Stimulated activated CD8-positive, alpha-beta memory T cell treated with anti-CD3 and anti-CD28 coated beads, Interleukin-15, amount 100 ng/mL, for 1 hour (primary cell): ENCODE measurements at places on chromosomes 2 and 18.

GRCh38 chr2:231640641-231641111, 48.0 kb downstream of the TEX44 start:
- DNase-seq = no peak

- no peak for DNase-seq
Observed at GRCh38 chr18:61948281-61948741, 55.5 kb upstream of the RNF152 start.

GRCh38 chr2:16055848-16056580, 115.7 kb downstream of the MYCN start:
- DNase-seq = no peak

- no peak for DNase-seq
Observed at GRCh38 chr2:42856891-42857632, 64.7 kb upstream of the HAAO start.

DNA sequence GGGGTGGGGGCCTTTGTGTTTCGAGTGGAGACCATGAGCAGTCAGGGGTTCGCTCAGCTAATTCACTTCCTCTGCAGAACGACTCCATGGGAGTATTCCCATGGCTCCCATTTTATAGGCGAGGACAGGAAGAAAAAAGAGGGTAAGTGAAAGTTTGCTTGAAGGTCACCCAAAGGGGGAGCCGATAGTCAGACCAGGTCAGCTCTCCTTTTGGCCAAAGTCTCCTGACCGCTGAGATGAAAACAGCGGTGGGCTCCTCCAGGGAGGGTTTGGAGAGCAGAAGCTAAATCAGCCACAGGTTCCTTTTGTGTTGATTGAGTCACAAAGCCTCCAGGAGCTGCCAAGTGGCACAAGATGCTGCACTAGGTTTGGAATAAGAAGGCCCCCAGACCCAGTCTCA, 34.1 kb upstream of the CTAGE1 start:
- no peak for DNase-seq

DNA sequence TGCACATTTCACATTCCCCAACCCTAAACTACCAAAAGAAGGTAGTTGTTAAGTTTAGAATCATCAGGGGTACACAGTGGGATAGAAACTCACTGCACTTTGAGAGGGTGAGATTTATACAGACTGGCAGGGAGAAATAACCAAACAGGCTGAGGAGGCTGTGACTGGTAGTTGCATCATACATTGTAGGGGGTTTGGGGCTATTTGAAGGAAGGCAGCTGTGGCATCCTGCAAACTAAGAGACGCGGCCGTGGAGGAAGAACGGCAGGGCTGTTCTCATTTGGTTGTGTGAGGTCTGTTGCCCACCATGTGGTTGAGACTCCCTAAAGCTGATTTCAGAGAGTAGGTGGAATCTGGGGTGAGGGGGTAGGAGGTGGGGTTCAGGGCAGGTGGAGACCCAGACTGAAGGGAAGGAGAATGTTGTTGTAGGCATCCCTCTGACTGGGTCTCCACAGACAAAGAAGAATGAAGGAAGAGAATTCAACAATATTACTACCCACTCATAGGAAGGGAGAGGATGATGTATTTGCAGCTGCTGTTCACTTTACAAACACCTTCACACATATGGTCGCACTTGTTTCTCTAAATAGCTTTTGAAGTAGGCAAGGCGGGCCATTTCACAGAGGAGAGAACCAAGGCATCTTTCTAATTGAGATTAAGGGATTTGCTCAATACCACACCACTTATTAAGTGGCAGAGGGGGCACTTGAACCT, 170.9 kb upstream of the SIX2 start:
- no peak for DNase-seq

- no peak for DNase-seq
Observed at GRCh38 chr2:100006516-100006915, 135.9 kb downstream of the AFF3 start.

GRCh38 chr2:171407676-171408044, 26.1 kb downstream of the METTL8 start:
- DNase-seq = no peak

DNA sequence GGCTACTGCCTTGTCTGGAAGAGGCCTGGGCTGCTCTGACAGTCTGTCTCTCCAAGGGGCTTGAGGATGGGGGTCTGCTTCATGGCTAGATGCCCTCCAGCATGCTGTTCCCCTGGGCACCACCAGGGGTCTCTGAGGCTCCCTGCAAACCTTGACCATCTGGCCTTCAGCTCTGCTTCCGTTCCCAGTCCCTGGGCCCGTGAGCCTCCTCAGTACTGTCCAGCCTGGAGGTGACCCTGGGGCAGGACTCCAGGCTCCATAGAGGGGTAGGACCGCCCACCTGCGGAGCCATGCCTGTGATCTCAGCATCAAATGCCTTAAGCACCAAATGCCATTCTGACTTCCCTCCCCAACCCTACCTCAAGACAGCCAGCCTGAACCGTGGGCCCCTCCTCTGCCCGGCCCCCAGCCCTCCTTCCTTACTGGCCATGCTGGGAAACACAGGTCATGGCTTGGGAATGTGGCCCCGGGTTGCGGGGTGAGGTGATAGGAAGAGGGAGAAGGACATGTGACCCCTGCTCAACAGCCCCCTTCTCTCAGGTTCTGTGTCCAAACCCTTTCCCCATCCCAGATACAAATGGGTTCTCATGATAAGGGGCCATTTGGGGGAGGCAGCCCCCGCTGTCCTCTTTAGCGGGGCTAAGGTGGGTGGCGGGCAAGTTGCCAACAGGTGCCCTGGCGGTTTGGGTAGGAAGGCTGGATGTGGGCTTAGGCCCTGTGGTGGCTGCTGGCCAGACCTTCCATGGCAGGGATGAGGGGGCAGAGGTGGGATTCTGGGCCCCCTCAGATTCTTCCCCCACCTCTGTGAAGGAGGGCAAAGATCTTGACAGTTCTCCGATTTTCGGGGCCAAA, 25.0 kb downstream of the SPEG start:
- no peak for DNase-seq

DNA sequence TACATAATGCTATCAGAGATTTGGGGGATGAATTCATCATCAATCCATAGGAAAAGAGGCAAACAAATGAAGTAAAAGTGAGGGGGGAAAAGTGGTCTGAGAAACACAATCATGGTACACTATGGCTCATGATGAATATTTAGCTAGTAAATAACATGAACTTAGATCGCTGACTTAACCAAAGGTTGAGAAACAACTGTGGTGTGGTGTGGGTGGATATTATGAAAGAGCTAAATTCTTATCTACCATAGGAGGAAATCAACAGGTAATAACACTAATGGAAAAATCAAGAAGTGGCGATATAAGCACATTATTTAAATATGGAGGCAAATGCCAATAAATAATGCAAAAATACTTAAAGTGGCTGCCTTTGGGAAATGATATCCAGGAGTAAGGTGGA, 12.2 kb upstream of the TPRKB start:
- no peak for DNase-seq

DNA sequence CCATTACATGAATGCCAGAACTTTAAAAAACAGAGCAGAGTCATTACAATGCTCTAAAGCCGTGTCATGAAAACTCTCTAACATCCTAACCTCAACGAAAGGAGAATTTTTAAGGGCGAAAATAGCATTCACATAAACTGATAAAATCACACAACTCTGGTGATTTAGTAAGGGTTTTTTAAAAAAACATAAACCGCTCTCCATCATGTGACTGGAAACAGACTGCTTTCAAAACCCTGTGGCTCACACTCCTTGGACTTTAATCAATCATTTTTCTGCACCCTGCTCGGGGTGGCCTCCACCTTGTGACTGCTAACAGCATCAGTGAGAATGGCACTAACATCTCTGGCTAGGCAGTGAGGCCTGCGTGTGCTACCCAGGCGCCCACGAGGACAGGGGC, 12.1 kb downstream of the DOCK10 start:
- no peak for DNase-seq

DNA sequence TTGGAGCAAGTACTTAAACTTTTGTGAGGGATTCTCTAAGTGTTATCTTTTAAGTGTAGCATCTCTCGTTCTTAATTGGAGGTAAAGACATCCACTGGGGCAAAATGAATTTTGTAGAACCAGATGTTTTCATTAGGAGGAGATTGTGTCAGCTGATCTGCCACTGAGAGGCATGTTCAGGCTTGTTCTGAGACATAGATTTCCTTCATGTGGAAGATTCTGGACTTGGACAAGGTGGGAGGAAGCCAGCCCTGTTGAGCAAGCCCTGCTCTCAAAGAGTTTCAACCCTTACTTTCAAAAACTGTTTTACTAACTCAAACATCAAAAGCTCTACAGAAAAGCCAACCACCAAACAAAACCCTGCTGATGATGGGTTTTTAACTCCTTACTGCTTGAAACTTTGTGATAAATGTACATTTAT, 6.5 kb downstream of the MAP4K4 start:
- no peak for DNase-seq

DNA sequence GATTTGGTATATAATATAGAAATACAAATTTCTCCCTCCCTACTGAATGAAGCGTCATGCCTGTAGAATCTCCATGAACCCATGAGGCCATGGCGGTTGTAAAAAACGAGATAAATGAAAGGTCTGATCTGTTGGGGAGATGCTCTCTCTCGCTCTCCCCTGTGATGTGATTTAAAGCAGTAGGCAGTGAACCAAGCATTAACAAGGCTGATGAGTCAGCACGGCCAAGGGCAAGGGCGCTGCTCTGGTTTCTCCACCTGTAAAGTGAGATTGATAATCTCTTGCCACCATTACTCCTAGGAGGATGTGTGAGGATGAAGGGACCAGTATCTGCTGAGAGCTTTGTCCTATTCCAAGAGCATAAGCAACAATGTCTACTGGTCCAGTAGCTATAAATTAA, 553.3 kb downstream of the CMPK2 start:
- no peak for DNase-seq

DNA sequence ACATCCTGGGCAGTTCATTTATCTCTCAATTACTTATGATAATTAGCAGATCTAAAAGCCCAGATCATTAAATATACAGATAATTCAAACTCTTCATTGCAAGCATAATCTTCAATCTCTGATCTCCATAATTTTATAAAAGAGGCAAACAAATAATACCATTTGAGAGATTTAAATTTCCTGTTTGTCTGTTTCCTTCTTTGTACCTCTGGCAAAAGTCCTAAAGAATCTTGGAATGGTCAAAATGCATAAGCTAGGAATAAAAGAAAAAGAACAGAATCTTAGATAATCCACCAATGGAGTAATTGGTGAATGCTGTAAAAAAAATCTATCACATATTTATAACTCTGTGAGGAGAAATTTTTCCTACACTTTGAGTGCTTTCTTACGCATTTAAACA, 1080.9 kb upstream of the ZEB2 start:
- no peak for DNase-seq

GRCh38 chr2:162318328-162319180, at the start of gene IFIH1:
IFIH1 (minus strand) TSS chr2:162318684; CDS start chr2:162318307, 377 bp downstream.
- DNase-seq = peak; percentile 48

GRCh38 chr2:174654419-174654941, 56.9 kb upstream of the WIPF1 start:
- DNase-seq = no peak

DNA sequence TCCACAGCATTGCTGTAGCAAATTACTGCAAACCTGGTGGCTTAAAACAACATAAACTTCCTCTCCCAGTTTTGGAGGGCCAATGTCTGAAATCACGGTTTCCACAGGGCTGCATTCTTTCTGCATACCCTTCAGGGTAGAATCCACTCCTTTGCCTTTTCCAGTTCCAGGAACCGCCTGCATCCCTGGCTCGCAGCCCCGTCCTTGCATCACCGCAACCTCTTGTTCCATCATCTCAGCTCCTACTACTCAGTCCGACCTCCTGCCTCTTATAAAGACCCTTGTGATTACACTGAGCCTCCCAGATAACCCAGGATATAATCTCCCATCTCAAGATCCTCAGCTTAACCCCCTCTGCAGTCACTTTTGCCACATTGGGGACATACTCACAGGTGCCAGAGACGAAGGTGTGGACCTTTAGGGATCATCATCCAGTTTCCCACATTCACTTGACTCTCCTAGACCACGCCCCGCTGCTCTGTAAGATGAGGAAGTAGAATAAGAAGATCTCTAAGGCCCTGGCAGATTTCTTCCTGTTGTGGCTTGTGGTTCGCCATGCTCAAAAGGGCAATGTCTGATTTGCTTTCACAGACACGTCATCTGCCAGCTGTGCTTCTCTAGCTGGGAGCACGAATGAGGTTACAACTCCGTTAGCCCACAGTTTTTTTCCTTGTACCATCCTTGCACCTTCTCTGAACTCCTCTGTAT, 103.6 kb upstream of the AGAP1 start:
- peak; percentile 1 for DNase-seq
